ENCODE measurements at places on chromosomes 11 and 22.

GRCh38 chr11:111665777-111666176 is 63.5 kb downstream of the SIK2 start:
- H3K4me1 ChIP-seq, result no peaks in the 10 kb centered on the region
- no peaks in the 10 kb centered on the region for H3K36me3 ChIP-seq
- DNase-seq, result no peak
- no peak overlapping the region for H3K4me3 ChIP-seq

DNA sequence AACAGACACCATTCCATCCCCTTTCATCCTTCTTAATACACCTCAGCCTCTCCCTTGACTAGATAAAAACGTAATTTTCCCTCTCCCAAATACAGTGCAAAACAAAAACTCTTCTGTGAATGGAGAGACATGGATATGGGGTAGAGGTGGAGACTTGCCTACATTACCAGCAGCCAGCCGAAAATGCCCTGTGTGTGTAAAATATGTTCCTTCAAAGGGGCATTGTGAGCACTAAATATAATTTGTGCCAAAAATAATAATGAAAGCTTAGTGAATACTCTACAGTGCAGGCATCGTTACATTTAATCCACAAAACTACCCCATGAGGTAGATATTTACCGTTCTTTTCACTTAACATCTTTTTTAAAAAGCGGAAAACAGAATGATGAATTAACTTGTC is 1.0 kb upstream of the TRIM44 start:
- H3K4me1 ChIP-seq, result peaks cover 34% of the 10 kb centered on the region
- no peaks in the 10 kb centered on the region for H3K27me3 ChIP-seq
- no peak overlapping the region for H3K4me3 ChIP-seq
- no peak overlapping the region for H3K27ac ChIP-seq

DNA sequence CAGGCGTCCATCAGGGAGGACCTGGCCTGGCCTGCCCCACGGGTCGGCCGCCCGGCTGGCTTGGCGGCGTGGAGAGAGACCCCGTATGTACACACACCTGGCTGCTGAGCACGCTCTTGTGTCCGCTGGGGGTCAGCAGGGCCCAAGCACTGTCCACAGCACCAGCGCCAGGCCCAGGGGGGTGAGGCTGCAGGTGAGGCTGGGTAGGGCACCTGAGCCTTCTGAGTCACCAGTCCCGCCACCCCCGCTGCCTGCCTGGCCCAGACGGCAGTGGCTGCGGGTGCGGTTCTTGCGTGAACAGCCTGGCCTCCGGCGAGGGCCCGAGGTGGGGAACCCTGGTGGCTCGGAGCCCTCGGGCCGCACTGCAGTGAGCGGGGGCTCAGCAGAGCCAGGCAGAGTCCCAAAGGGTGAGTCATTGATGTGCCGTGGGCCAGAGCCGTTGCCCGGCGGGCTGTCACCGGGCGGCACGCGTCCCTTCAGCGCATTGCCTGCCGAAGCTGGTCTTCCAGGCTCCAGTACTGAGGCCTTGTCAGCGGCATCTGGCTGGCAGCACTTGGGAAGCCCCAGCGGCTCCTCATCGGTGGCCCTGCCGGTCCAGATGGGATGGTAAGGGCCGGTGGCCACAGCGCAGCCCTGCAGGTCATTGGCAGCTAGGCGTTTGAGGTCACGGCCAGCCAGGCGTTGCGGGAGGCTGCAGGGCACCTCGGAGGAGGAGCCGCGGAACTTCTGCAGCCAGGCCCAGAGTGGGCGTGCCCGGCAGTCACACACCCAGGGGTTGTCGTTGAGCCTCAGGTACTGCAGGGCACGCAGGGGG is 26.3 kb downstream of the RTN4R start:
- H3K27me3 ChIP-seq, result no peaks in the 10 kb centered on the region
- H3K27ac ChIP-seq, result no peak overlapping the region
- peaks cover 93% of the 10 kb centered on the region for H3K4me1 ChIP-seq
- no peak for DNase-seq

DNA sequence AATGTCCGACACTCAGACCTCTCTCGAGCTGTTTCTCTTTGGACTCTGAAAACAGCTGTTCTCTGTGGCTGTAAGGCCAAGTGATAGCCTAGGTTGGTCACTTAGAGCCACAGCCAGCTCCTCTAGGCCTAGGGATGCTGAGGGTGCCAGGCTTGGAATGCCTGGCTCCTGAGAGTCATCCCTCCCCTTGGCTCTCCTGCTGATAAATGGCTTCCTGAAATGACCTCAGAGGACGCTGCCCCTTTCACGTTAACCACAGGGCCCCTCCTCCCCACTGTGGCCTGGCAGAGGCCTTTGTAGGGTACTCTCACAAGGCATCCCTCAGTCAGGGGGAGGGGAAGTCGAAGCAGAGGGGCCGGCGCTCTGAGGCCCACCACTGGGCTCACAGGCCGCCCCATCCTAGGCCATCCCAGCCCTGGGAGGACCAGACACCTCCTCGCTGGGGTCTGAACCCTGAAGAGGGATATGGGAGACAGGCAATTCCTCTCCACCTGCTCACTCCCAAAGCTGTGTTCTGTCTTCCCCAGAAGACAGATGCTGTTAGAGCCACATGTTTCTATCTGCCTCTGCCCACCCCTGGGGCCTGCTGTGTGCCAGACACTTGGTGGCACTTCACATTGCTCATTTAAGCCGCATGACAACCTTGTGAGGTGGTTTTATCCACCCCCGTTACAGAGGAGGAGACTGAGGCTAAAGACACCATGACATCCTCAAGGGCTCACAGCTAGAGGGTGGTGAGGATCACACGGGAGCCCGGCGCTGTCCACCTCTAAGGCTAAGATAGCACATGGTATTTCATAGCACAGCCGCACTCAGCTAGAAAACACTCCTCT is 50.9 kb downstream of the ARFGAP3 start:
- H3K36me3 ChIP-seq, result peaks cover 34% of the 10 kb centered on the region
- no peak for DNase-seq
- H3K4me1 ChIP-seq, result no peaks in the 10 kb centered on the region
- no peak overlapping the region for H3K27ac ChIP-seq
- H3K4me3 ChIP-seq, result no peak overlapping the region

GRCh38 chr11:24295360-24295759 is 201.5 kb upstream of the LUZP2 start:
- no peaks in the 10 kb centered on the region for H3K27me3 ChIP-seq
- H3K36me3 ChIP-seq, result no peaks in the 10 kb centered on the region
- no peak for DNase-seq
- H3K4me1 ChIP-seq, result no peaks in the 10 kb centered on the region
- H3K27ac ChIP-seq, result no peak overlapping the region

GRCh38 chr11:115996808-115997188 is 492.6 kb upstream of the CADM1 start:
- no peaks in the 10 kb centered on the region for H3K4me1 ChIP-seq
- no peak overlapping the region for H3K4me3 ChIP-seq
- no peak overlapping the region for H3K27ac ChIP-seq
- no peaks in the 10 kb centered on the region for H3K27me3 ChIP-seq

- H3K4me3 ChIP-seq, result no peak overlapping the region
- DNase-seq, result no peak
- no peaks in the 10 kb centered on the region for H3K27me3 ChIP-seq
Measured at GRCh38 chr11:47121731-47122130, 54.9 kb downstream of the ARFGAP2 start.

- no peaks in the 10 kb centered on the region for H3K36me3 ChIP-seq
- no peak overlapping the region for H3K27ac ChIP-seq
- H3K27me3 ChIP-seq, result no peaks in the 10 kb centered on the region
- no peak for DNase-seq
Measured at GRCh38 chr22:47374901-47375575, 612.6 kb downstream of the TBC1D22A start.

- H3K4me3 ChIP-seq, result no peak overlapping the region
- no peaks in the 10 kb centered on the region for H3K4me1 ChIP-seq
- no peaks in the 10 kb centered on the region for H3K27me3 ChIP-seq
- no peaks in the 10 kb centered on the region for H3K36me3 ChIP-seq
Measured at GRCh38 chr22:24706054-24706453, 68.5 kb downstream of the PIWIL3 start.

- H3K36me3 ChIP-seq, result no peaks in the 10 kb centered on the region
- no peak overlapping the region for H3K27ac ChIP-seq
- no peaks in the 10 kb centered on the region for H3K4me1 ChIP-seq
- no peaks in the 10 kb centered on the region for H3K27me3 ChIP-seq
Measured at GRCh38 chr11:10114593-10115404, 179.2 kb downstream of the SBF2 start.

GRCh38 chr11:86209806-86210657 is 34.5 kb upstream of the EED start:
- no peaks in the 10 kb centered on the region for H3K36me3 ChIP-seq
- H3K27ac ChIP-seq, result no peak overlapping the region
- DNase-seq, result no peak
- H3K4me1 ChIP-seq, result no peaks in the 10 kb centered on the region

All from CD4-positive, alpha-beta memory T cell (primary cell).